ENCODE measurements at places on chromosomes 6 and 20.

DNA sequence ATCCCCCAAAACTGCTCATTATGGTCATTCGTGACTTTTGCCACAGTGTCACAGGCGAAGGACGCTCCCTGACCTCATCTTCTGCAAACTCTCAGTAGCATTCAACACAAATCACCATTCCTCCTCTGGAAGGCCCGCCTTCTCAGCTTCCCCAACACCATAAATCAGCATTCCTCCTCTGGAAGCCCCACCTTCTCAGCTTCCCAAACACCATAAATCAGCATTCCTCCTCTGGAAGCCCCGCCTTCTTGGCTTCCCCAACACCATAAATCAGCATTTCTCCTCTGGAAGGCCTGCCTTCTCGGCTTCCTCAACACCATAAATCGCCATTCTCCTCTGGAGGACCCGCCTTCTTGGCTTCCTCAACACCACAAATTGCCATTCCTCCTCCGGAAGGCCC lies 288.0 kb upstream of the AGPAT4 start:
- DNase-seq: no peak

DNA sequence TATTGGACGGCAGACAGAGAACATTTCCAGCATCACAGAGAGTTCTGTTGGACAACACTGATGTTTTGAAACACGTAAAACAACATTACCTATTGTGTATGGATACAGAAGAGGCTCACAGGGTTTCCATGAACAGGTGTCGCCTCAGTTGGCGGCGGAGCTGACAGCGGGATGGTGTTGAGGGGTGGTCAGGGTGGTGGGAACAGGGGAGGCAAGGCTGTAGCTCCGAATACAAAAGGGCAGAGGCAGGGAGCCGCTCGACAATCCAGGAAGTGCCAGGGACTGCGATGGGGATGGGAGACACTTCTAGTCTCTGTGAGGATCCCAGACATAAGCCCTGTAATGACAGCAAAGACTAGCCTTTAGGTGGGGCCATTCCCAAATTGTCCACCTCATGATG lies 14.5 kb upstream of the PI16 start:
- no peak for DNase-seq

- no peak for DNase-seq
Observed at GRCh38 chr6:127547904-127548649, 28.9 kb upstream of the C6orf58 start.

DNA sequence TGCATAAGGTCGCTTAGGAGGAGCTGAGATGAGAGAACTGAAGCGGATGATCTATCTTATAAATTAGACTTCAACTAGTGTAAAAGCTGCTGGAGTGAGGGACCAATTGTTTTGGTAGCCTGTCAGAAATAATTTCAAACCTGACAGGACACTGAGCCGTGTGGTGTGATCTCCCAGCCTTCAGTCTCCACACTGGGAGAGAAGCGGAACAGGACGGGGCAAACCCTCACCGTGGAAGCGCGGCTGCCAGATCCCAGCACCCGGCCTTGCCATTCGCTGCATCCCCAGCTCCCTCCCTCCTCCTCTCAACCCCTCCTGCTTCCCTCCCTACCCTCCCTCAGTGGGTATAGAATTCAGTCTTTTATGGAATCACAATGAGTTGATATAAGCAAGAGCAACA lies 900.1 kb upstream of the SLC35B3 start:
- no peak for DNase-seq

DNA sequence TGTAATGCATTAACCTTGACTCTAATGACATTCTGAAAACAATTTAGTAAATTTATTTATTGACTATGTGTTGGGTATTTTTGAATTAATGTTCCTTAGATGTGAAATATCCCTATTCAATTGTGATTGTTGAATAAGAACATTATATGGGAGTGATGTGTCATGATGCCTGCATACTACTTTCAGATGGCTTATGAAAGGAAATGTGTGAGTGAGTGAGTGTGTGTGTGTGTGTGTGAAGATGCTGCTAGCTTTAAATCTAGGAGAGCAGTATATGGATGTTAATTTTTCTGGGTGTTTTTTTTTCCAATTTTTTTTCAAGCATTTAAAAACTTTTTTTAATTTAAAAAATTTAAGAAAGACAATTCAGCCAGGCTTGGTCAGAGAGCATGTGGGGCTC lies 32.5 kb upstream of the NT5E start:
- no peak for DNase-seq

DNA sequence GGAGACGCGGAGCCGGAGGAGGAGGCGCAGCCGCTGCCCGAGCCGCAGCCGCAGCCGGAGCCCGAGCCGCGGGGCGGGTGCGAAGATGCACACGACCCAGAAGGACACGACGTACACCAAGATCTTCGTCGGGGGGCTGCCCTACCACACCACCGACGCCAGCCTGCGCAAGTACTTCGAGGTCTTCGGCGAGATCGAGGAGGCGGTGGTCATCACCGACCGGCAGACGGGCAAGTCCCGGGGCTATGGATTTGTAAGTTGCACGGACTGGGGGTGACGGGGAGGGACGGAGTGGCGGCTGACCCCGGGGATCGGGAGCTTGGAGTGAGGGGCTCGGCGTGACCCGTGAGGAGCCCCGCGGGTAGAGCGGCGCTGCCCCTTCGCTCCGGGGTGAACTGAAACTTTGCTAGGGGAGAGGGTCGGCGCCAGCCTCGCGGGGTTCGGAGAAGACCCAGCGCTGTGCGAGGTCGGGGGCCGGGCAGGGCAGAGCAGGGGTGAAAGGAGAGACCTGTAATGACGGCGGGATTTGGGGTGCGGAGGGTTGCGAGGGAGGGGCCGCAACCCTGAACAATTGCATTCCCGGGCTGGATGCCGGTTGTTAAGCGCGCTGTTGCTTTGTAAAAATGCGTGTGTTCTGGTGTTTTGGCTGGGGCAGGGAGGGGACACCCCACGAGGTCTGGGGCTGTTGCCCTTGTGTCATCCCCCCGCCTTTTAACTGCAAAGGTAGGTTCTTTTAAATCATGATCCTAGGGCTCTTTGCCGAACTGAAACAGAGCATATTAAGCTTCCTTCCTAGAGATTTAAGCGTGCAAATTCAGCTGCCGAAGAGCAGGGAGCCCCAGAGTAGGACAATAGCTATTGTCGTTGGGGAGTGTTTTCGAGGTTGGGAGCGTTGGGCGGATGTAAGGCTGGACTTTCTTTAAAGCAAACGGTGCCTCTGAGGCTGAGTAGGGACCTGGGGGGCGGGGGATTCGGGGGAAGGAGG lies 628 bp downstream of the RBM24 start:
- DNase-seq: no peak

Data from hematopoietic multipotent progenitor cell treated with erythropoietin and hydrocortisone succinate and interleukin-3 and kit ligand, for 17 days (in vitro differentiated cells).